ENCODE measurements at places on chromosomes 6 and 20.

DNA sequence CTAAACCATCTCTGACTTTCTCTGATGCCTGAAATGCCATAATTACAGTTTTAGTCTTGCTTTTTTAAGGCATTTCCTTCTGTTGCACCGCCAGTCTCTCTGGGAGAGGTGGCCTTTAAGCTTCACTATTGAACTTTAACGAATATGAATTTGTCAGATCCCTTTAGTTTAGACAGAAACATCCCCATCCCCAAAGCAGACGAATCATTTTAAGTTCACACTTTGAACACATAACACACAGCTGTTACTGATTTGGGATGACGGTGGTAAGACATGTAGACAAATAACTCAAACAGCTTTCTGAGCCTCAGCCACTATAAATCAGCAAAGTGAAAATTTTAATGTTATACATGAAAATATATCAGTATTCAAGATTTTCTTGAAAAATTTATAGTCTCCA, 7.2 kb upstream of the IPCEF1 start:
- DNase-seq, result no peak

DNA sequence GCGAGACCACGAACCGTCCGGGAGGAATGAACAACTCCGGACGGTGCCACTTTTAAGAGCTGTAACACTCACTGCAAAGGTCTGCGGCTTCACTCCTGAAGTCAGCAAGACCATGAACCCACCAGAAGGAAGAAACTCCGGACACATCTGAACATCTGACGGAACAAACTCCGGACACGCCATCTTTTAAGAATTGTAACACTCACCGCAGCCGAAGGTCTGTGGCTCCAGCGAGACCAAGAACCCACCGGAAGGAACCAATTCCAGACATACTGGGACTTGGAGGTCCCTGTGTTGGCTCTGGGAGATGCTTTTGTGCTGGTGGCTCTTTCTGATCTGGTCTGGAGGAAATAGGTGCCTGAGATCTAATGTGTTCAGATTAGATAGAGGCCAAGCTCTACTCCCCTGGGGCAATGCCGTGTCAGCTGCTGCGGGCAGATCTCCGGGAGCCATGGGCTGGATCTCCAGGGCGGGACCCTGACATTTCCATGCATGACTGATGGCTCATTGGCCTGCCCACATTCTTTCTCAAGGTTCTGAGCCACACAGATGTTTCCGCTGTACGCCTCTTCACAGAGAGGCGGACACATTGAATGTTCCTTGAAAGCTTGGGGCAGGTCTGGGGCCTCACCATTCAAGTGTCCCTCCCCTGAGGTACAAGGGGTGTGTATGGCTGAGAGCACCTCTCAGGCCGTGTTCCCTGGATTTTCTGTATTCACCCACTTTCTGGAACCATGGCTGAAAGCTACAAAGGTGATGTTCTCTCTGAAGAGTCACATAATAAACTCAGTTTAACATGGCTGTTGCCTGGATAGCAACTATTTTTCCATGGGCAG, 29.3 kb downstream of the GMPR start:
- DNase-seq, result no peak

GRCh38 chr6:5412017-5412416, 150.7 kb downstream of the FARS2 start:
- no peak for DNase-seq

DNA sequence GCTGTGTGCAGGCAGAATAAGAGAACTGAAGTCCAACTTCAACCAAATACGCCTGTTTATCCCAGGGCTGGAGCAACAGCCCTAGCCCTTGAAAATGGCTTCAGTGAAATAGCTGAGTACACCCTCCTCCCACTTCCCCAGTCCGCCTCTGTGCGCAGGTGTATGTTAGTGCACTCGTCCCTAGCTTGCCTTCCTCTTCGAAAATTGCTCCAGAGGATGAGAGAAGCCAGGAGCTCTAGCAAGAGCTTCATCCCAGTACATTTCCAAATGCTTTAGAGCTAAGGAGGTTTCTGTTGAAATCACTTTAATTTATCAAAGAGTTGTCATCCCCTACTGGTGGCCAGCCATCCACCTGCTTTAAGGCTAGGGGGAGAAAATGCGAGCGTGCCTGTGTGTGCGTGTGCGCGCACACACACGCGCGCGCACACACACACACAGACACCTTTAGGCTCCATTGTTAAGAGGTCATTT, 5.4 kb upstream of the POU3F2 start:
- DNase-seq, result no peak

GRCh38 chr20:41786158-41786557, 168.0 kb upstream of the CHD6 start:
- no peak for DNase-seq

DNA sequence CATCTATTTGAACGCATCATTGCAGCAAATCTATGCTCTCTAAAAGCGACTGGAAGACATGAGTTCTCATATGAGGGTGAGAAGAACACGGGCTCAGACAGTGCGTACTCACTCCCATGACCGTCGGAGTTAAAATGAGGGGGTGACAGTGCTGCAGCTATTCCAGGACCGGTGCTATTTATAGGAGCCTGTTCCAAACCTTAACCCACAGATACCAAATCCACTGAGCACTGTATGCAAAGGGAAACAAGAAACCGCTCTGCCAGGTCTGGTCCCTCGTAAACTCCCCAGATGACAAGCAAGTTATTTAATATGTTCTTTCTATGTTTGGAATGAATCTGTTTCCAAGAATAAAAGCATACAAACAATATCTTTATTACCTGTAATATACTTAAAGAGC, 22.9 kb downstream of the PPP1R3G start:
- no peak for DNase-seq

DNA sequence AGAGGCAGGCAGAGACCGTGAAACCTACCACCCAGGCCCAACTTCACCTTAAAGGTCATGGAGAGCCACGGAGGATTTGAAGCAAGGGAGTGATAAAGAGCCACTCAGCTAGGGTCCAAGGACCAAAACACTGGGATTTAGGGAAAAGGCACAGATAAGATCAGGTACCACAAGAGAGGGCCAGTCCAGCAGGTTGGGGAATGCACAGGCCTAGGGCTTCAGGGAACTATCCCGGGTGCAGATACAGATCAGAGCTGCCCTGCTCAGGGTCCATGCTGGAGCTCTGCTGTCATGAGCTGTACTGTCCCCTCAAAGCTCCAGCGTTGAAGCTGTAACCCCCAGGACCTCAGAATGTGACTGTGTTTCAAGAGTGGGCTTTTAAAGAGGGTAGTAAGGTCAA, 16.9 kb downstream of the SLC22A23 start:
- DNase-seq, result no peak

GRCh38 chr6:149448821-149449453, 35.9 kb downstream of the ZC3H12D start:
- no peak for DNase-seq

DNA sequence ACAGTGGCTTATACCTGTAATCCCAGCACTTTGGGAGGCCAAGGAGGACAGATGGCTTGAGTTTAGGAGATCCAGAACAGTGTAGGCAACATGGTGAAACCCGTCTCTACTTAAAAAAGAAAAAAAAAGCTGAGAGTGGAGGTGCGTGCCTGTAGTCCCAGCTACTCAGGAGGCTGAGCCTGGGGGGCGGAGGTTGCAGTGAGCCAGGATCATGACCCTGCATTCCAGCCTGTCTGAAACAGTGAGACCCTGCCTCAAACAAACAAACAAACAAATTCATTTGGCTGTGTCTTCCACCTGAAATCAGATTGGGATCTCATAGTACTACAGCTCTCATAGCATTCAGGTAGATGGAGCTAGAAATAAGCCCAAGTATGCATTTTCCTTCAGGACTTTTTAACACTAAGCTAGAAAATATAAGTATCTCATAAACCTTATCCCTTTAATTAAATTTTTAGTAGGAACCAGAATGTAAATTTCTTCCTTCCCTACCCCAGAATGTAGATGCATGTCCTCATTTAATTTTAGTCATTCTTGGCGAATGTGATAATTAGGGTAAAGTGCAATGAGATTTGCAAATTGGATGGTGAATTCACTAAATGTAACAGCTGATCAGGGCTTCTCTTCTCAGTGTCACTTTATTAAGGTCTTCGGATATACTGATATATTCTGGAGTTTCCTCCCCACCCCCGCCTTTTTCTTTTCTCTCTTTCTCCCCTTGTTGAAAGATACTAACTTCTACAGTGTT, 190.4 kb downstream of the CDKAL1 start:
- no peak for DNase-seq

All from astrocyte (in vitro differentiated cells and primary cell).